Thoracic aorta (tissue), 2 donors: ENCODE measurements at places on chromosomes 5 and 9. TPM values are rescaled to one million over a fixed set of nuclear protein-coding genes. Genes with fewer than 3 reads are reported as not detected.
A peak's percentile ranks its signal among the peaks of the same experiment; 100 is the strongest.

ECM2 gene
- total RNA-seq = 63.6 TPM

- DNase-seq = peak; percentile 11
- H3K36me3 ChIP-seq = no peaks in the 10 kb centered on the region
- peak overlapping the region; percentile 51 for H3K4me3 ChIP-seq
- no peaks in the 10 kb centered on the region for H3K27me3 ChIP-seq
- H3K4me1 ChIP-seq = no peaks in the 10 kb centered on the region
These were observed 45.9 kb upstream of the PJA2 start for GRCh38 chr5:109455598-109456096.

- H3K27ac ChIP-seq = peak overlapping the region; percentile 96
- H3K4me1 ChIP-seq = peaks cover 22% of the 10 kb centered on the region
- peak overlapping the region; percentile 85 for H3K4me3 ChIP-seq
- H3K27me3 ChIP-seq = no peaks in the 10 kb centered on the region
- H3K36me3 ChIP-seq = no peaks in the 10 kb centered on the region
- DNase-seq = no peak
These were observed 1.5 kb downstream of the NFIL3 start for GRCh38 chr9:91421971-91422757.

AGXT2 gene
- not detected for total RNA-seq

- H3K4me3 ChIP-seq = no peak within 1 kb of the TSS
- DNase-seq = no peak
- H3K27ac ChIP-seq = no peak within 1 kb of the TSS
- H3K36me3 ChIP-seq = no peaks in the 10 kb centered on the region
These were observed at the start of gene GAPT for GRCh38 chr5:58491216-58491892. Gene GAPT, plus strand, starts transcription at chr5:58491435. Its CDS starts 3,102 bp downstream, at chr5:58494537.

SPATA6L gene
- total RNA-seq = 2.4 TPM

PCDHGB4 gene
- 18.1 TPM for total RNA-seq

DNA sequence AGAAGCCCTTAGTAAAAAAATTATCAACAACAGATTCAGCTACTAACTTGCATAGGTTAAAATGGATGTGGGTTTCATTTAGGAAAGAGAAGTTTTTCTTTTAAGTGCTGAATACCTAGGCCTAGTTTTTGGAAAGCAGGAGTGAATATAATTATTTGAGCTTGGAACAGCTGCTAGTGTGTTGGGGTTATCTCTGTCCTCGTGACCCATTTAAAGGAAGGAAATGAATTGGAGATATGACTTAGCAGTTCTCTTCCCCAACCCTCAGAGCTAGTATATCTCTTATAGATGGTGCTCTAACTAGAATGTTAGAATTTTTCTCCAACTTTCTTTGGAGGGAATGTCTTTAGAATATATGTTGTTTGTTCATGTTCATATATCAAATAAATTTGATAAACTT, 38.6 kb downstream of the ZNF366 start:
- no peaks in the 10 kb centered on the region for H3K27me3 ChIP-seq
- H3K27ac ChIP-seq = no peak overlapping the region
- no peak for DNase-seq
- no peaks in the 10 kb centered on the region for H3K36me3 ChIP-seq
- peaks cover 28% of the 10 kb centered on the region for H3K4me1 ChIP-seq

- H3K4me1 ChIP-seq = no peaks in the 10 kb centered on the region
- H3K27me3 ChIP-seq = no peaks in the 10 kb centered on the region
- DNase-seq = no peak
These were observed 287.6 kb upstream of the ADRA1B start for GRCh38 chr5:159628703-159629102.

DNA sequence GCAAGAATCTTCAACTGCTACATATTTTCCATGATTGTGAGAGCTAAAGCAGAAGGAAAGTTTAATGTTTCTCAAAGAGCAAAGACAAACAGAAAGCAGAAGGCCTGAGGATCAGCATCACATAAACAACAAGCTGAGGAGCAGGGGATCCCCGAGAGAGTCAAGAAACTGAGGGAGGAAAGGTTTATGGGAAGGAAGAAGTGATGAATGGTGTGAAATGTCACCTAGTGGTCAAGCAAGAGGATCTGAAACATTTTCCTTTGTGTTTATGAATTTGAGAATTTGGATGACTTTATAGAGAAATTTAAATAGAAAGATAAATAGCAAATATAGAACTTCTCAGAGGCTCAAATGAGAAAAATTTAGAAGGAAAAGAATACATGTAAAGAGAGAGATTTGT, 481.9 kb downstream of the CHSY3 start:
- H3K36me3 ChIP-seq = no peaks in the 10 kb centered on the region
- H3K4me1 ChIP-seq = no peaks in the 10 kb centered on the region
- H3K27me3 ChIP-seq = no peaks in the 10 kb centered on the region

- no peaks in the 10 kb centered on the region for H3K4me1 ChIP-seq
- H3K4me3 ChIP-seq = no peak overlapping the region
- no peaks in the 10 kb centered on the region for H3K27me3 ChIP-seq
- no peaks in the 10 kb centered on the region for H3K36me3 ChIP-seq
These were observed 121.7 kb downstream of the ACTBL2 start for GRCh38 chr5:57360871-57361270.

SPOCK1 gene
- 25.2 TPM for total RNA-seq

CRB2 gene
- not detected for total RNA-seq

- no peaks in the 10 kb centered on the region for H3K36me3 ChIP-seq
- no peaks in the 10 kb centered on the region for H3K4me1 ChIP-seq
These were observed 237.8 kb upstream of the GAS1 start for GRCh38 chr9:87184956-87185642.

SLC45A2 gene
- total RNA-seq = not detected

DNA sequence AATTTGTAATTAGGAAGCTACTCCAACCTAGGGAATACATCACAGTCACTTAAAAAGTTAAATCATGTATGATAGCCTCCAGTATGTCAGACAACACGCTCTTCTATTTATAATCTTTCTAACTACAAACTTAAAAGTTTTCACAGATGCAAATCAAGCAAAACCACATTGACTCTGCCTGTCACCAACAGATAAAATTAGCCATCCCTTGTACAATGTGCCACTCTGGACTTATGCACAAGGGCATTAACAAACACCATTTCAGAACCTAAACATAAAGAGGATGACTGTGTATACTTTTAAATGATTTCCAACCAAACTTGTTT, 14.7 kb downstream of the ERP44 start:
- H3K36me3 ChIP-seq = no peaks in the 10 kb centered on the region
- H3K4me1 ChIP-seq = peaks cover 24% of the 10 kb centered on the region
- no peak overlapping the region for H3K27ac ChIP-seq

GRCh38 chr9:70080481-70081119, 37.0 kb downstream of the MAMDC2 start:
- H3K36me3 ChIP-seq = no peaks in the 10 kb centered on the region
- DNase-seq = no peak
- peaks cover 52% of the 10 kb centered on the region for H3K4me1 ChIP-seq
- no peak overlapping the region for H3K4me3 ChIP-seq
- H3K27me3 ChIP-seq = no peaks in the 10 kb centered on the region

DNA sequence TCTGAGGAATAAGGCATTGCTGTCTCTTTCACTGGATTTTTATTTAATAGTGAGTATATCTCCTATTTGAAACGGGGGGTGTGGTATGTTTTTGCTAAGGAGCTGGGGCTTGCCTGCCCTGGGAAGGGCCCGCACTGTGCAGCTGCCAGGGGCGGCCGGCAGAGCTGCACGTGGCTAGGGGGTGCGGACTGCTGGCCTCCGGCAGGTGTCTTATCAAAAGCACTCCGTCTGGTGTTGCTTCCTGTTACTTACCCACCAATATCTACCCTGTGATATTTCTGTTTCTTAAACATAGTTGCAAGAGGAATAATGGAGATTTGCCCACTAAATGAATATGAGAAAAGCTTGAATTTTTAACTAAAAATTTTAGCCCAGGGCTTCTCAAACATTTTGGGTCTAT, 232.0 kb downstream of the IRX1 start:
- H3K27me3 ChIP-seq = no peaks in the 10 kb centered on the region
- no peak overlapping the region for H3K4me3 ChIP-seq
- no peaks in the 10 kb centered on the region for H3K4me1 ChIP-seq
- H3K27ac ChIP-seq = no peak overlapping the region
- H3K36me3 ChIP-seq = no peaks in the 10 kb centered on the region
- no peak for DNase-seq

DNA sequence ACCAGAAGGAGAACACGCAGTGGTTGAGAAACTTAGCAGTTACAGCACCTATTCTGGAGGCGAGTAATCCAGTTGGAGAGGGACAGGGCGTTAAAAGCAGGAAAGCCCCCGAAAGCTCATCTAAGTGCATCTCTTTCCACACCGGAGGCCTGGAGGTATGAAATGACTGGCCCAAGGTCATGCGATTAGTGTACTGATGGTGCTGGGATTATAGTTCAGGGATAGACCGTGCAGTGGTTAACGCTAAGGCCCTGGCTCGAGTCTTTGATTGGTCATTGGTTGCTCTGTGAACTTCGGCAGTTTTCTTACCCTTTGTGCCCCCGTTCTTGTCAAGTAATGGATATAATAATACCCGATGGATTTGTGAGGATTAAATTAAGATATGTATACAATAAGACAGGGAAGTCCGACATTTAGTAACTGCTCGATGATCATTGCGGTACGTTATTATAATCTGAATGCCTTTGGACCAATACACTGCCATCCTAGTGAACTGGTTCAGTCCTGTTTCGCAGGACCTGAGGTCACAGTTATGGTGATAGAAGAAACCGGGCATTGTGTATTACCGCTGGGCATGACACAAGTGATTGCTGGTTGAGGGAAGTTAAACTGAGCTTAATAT, 960 bp downstream of the CANX start:
- H3K36me3 ChIP-seq = no peaks in the 10 kb centered on the region
- DNase-seq = no peak
- H3K4me1 ChIP-seq = peaks cover 8% of the 10 kb centered on the region
- H3K27me3 ChIP-seq = no peaks in the 10 kb centered on the region
- H3K27ac ChIP-seq = peak overlapping the region; percentile 90
- peak overlapping the region; percentile 86 for H3K4me3 ChIP-seq

- no peaks in the 10 kb centered on the region for H3K36me3 ChIP-seq
- DNase-seq = no peak
- H3K4me3 ChIP-seq = no peak overlapping the region
- H3K27ac ChIP-seq = no peak overlapping the region
- no peaks in the 10 kb centered on the region for H3K4me1 ChIP-seq
These were observed 316.7 kb upstream of the TLE4 start for GRCh38 chr9:79254900-79255650.

DNA sequence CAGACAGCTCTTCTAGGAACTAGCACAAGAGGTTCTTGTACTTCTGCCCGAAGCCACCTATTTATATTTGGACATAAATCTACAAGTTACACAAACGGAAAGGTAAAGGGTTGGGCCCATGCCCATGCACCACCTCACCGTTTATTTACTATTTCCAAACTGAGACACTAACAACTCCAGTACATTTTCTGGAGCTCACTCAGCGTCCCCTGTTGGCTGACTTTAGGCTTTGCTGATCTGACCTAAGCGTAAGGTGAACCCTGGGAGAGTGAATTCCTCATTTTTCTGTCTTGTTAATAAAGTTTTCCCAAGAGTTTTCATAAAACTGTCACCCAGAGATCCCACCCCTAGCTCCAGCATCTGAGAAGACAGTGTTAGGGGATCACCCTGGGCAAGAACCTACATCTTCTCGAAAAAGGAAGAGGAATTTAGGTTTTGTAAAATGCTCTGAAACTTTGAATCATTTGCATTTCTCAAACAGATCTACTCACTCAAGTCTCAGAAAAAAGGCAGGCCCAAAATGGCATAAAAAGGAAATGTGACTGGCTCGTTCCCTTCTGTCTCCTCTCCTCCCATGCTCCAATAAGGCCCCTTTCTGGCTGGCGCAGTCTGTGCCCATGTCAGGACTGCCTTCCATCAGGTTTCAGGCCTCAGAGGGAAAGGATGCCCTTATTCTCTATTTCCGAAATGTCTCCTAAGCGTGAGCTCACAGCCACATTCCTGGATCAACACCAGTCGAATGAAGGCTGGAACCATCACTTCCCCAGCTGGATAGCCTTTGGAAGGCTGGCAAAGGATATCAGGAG, 201.3 kb downstream of the FANCC start:
- peaks cover 27% of the 10 kb centered on the region for H3K4me1 ChIP-seq
- peaks cover 17% of the 10 kb centered on the region for H3K36me3 ChIP-seq
- DNase-seq = no peak
- H3K27me3 ChIP-seq = no peaks in the 10 kb centered on the region
- H3K27ac ChIP-seq = peak overlapping the region; percentile 74
- no peak overlapping the region for H3K4me3 ChIP-seq

- no peaks in the 10 kb centered on the region for H3K4me1 ChIP-seq
- no peak for DNase-seq
- H3K4me3 ChIP-seq = no peak overlapping the region
- H3K36me3 ChIP-seq = no peaks in the 10 kb centered on the region
These were observed 11.9 kb downstream of the CAPSL start for GRCh38 chr5:35926389-35927051.

DNA sequence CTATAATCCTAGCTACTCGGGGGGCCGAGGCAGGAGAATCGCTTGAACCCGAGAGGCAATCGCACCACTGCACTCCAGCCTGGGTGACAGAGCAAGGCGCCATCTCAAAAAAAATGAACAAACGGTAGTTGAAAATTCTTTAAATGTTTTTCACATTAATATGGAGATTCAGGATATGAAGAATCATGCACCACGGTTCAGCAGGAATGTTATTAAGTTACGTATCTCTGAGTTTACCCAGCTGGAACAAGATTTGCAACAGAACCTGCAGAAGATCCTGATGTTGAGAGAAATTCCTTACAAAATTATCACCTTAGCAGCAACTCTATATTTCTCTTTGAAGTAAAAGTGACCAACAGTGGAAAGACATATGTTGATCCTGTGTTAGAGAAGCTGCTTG, 10.0 kb downstream of the PCDHGA12 start:
- peaks cover 6% of the 10 kb centered on the region for H3K36me3 ChIP-seq
- H3K27ac ChIP-seq = no peak overlapping the region

CSF1R gene
- 76.3 TPM for total RNA-seq

DNA sequence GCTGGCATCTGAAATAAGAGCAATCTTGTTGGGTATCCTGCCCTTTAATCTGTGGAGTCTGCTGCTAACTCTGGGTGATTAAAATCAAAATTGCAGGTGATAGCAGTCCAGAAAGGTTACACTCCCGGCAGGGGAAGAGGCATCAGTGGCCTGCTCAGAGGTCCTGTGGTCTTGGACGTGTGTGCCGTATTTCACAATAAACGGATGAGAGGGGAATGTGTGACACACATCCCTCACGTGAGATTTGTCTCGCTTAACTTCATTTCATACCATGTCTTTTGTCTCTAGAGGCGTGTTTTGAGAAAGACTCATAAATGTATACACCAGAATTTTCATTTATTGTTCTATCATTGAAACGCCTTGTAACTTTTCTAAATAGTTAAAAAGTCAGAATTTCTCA, 36.6 kb downstream of the FAM240B start:
- DNase-seq = no peak
- no peaks in the 10 kb centered on the region for H3K27me3 ChIP-seq
- no peak overlapping the region for H3K4me3 ChIP-seq
- no peaks in the 10 kb centered on the region for H3K4me1 ChIP-seq
- no peaks in the 10 kb centered on the region for H3K36me3 ChIP-seq

DNA sequence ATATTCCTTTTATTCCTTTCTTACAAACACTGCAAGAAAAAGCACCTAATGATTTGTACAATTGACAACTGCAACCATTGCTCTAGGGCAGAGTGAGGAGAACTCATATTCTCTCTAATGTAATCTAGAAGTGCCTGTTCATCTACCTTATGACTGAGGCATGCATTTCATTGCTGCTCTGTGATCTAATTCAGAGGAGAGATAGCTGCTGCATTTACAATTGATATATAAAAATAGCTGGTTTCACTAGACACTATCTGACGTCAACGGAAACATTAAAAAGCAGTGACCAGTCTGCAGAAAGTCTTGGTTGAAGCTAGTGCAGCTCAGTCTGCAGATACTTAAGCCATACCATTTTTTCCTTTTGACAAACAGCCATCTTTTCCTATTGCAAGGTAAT, 72.8 kb upstream of the C6 start:
- no peak overlapping the region for H3K27ac ChIP-seq
- H3K27me3 ChIP-seq = no peaks in the 10 kb centered on the region
- no peak for DNase-seq
- H3K4me3 ChIP-seq = no peak overlapping the region
- no peaks in the 10 kb centered on the region for H3K4me1 ChIP-seq

IL13 gene
- not detected for total RNA-seq
